CD4-positive, alpha-beta T cell treated with Interleukin-15 for 4 hours (primary cell): ENCODE measurements at places on chromosomes 3 and 15.

DNA sequence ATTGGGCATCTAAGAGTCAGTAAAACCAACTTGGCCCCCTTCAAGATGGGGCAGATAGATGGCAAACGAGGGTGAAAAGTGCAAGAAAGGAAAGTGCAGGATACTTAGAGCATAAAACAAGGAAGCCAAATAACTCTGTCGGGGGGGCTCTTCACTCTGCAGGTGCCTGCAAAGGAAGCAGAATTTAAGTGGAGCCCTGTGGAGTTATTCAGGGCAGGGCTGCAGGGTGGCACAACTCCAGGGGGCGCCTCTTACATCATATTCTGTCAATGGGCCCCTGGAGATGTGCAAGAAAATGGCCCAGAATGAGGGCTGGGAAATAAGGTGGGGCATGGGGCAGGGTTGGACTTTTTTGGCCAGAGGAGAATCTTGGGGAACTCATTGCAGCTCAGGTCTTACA, 69.7 kb downstream of the CD47 start:
- no peak for DNase-seq

DNA sequence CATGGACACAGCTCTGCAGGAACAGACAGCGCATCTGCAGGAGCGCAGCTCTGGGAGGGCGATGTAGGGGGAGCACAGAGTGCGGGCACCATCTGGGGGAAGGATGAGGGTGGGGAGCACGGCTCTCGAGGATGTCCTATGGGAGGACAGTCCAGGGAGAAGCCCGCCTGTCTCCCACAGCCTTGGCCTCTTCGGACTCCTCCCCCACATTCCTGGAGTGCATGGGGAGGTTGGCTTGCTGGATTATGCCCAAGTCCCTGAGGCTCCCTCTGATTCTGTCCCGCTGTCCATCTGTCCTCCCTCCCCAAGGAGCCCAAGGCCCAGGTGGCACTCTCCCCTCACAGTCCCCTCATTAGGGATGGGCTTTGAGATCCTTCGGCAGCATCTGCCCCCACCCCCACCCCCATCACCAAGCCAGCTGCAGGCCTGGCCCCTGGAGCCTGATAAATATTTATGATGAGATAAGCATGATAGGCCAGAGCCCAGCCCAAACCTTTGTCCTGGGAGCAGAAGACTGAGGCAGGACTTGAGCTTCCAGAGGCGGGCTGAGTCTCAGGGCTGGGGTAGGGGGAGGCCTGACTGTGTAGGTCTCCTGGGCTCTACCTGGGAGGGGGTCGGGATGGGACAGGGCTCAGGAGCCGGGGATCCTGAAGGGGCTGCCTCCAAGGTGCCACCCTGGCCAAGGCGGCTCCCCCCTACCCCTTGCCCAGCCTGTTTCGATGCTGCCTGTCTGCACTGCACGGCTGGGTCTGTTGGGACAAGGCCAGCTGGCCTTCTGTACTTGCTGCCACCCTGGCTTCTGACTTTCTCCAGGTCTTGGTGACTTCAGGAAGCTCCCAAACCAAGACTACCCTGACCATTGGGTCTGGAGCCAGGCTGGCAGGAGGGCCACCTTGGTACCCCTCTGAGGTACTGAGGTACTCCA, 28.6 kb upstream of the SEMA3F start:
- no peak for DNase-seq

GRCh38 chr3:50213373-50213772, 8.3 kb downstream of the SLC38A3 start:
- DNase-seq: no peak

DNA sequence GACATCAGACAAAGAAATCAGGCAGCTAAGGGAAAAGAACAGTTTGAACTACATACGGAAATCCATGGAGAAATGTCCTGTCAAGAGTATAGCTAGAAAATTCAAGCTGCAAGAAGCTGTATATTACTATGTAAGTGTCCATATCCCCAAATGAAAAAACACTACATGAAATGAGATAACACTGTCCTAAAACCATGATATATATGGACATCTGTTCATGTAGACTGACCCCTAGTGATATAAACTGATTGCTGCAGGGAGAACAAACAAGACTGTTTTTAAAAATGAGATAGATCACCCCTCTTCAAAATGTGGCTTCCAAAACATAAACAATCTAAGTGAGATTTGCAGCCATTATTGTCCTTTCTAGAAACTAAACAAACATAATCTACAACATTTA, 985.6 kb downstream of the EPHA3 start:
- DNase-seq: no peak

DNA sequence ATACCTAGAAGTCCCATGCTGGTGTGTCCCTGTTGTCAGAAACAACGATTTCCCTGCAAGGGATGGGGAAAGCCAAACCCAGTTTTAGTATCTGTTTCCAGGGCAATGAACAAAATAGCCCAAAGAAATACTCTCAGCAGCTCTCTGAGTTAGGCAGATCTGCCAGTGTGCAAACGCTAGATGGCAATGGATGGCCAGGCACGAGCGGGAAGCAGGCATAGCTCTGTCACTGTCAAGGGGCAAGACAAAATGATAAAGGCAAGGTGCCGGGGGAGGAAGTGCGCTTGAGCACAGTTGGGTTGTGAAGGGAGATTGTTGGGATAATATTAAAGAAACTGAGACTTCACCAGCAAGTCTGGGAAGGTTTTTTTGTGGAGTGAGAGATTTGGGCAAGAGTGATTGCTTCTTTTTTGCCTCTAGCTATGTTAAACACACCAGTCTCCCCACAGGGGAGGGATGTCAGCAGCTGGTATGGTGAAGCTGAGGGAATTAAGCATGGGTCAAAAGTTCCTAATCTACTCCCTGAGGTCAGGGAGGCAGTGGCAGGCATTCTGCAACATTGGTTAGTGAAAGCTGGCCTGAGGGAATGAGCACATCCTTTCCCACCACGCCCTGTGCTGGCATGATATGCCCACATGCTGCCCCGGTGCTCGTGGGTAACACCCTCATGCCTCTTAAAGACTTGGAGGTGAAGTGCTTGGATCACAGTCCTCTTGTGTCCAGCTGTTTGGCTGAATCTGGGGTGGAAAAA, 117.5 kb downstream of the PDCD6IP start:
- no peak for DNase-seq

GRCh38 chr3:66177026-66177425, 43.8 kb upstream of the SLC25A26 start:
- no peak for DNase-seq
